ENCODE measurements at places on chromosomes 16 and 17.

- DNase-seq, result peak; percentile 9
Measured at GRCh38 chr16:27724482-27725235, 174.7 kb downstream of the KATNIP start.

DNA sequence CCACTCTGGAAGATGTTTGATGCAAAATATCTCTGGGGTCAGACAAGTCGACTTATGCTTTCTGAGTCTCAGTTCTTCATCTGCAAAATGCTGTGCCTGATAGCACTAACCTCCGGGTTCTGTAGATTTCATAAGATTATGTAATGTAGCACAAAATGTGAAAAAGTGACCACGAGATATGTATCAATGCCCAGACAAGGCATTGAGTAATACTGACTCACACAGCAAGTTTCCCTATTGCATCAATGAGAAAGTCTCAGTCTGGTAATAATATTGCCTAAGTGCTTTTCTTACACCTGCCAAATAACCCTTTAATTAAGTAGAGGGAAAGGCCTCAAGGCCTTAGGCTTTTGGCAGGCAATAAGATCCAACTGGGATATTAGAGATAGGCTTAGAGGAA lies 41.4 kb upstream of the MMP2 start:
- no peak for DNase-seq

GRCh38 chr17:42920106-42920900 lies 19.7 kb downstream of the G6PC1 start:
- DNase-seq, result no peak

DNA sequence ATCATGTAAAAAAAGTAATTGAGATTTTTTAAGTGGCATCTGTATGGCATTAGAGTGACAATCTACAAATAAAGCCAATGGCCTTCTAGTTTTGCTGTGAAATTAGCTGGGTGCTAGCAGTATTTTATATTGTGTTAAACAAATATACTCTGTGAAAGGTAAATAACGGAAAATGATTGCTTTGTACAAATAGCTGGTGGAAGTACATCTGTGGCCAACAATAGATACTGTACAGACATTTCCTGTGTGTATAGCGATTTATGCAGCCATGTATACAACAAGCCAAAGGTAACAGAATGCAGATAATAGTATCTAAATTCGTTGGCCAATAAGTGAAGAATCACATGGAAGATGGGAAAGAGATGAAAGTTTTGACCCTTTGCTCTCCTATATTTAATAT lies 26.6 kb downstream of the IQCK start:
- peak; percentile 34 for DNase-seq

DNA sequence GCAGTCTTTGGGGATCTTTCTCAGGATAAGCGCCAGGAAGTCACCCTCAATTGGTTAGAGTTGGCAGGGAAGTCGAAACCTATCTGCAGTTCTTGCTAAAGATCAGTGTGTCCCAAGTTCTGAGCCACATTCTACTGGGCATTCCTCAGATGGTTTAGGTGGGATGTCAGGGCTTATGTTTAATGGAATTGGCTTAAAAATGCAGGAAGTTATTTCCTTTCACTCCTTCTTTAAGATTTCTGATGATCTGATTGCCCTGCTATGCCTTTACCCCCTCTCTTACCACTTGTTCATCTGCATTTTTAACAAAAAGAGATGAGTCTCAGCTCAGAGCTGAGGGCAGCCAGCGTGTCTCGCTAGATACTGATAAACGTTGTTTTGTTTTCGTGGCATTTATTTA lies 30.8 kb downstream of the FOXL1 start:
- no peak for DNase-seq

- DNase-seq, result no peak
Measured at GRCh38 chr17:37391146-37391545, 15.4 kb downstream of the C17orf78 start.

DNA sequence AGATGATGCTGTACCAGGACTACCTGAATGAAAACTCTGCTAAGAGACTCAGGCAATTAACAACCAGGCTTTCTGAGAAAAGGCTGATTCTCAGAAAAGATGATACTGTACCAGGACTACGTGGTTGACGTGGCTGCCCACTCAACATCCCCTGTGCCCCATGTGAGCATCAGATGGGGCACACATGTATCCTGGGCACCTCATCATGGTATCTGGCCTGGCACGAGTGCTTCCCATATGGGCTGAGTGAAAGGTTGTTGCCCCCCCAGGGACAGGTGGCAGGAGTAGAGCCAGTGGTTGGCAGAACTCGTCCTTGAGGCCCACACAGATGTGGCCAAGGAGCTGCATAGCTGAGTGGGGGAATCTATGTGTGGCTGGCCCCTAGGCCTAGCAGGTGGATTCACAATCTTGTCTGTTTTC lies 3.5 kb upstream of the CES4A start:
- no peak for DNase-seq

- DNase-seq, result peak; percentile 94
Measured at GRCh38 chr17:48107137-48108055, at the start of gene SNX11. Gene SNX11 (plus strand): TSS chr17:48107766. CDS start chr17:48112044, 4,278 bp downstream.

DNA sequence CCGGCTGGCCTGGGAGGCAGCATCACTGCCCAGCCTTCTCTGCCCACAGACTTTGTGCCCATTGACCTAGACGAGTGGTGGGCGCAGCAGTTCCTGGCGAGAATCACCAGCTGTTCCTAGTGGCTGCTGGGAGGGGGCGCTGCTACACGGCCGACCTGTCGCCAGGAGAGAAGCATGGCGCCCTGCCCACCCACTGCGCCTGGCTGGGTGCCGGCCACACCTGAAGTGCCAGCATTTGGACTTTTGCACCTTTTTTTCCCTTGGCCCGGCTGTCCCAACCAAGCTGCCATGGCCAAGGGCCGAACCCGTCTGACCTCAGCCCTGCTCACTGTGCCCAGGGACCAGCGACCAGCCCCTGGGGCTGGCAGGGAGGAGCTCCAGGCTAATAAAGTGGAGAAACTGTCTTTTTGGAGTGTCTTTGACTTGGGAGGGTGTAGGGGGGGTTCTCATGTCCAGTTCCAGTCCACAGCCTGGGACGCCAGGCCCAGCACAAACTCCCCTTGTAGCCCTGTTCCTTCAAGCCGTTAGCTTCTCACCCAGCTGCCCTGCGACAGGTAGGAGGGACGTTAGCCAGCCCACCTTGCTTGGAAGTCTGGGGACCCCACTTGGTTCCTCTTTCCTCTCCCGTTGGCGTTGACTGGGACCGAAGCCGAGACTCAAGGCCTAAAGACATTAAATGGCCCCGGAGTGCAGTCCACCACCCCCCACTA lies 939 bp upstream of the WDR90 start:
- peak; percentile 68 for DNase-seq

- DNase-seq, result no peak
Measured at GRCh38 chr16:11253995-11254912, 1.8 kb downstream of the SOCS1 start.

DNA sequence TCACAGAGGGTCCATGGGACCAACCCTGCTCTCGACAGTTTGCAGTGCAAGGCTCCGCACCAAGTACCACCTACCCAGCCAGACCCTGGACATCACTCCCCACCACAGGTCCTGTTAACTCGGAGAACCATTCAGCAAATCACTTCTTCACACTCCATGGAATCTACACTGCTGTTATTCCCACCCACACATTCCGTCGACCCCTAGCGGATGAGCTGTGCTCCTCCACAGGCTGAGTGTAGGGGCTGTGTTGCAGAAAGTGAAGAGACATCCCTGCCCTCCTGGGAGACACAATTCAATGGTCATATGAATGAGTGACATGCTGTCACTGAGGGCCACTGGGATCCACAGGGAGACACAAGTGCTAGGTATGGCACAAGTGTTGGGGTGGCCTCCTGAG lies 27.5 kb downstream of the MPG start:
- no peak for DNase-seq

- no peak for DNase-seq
Measured at GRCh38 chr17:56891751-56892150, 22.1 kb downstream of the TRIM25 start.

DNA sequence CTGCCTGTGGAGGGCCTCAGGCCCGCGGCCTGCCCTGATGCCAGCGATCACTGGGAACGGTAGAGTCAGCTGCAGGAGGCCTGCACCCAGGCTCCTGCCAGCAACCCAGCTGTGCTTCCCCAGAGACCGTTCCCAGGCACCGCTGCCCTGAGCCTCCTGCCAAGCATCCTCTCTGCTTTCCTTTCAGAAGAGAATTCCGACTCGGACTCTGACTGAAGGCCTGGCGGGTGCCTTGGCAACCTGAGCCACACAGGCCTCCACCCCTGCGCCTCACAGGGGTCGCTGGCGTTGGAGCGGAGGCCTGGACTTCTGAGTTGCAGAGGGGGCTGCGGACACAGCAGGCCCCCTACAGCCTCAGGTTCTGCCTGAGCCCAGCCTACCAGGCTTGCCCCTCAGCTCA lies 7.9 kb downstream of the CMTM3 start:
- no peak for DNase-seq

GRCh38 chr16:49015225-49015592 lies 266.4 kb downstream of the CBLN1 start:
- no peak for DNase-seq

DNA sequence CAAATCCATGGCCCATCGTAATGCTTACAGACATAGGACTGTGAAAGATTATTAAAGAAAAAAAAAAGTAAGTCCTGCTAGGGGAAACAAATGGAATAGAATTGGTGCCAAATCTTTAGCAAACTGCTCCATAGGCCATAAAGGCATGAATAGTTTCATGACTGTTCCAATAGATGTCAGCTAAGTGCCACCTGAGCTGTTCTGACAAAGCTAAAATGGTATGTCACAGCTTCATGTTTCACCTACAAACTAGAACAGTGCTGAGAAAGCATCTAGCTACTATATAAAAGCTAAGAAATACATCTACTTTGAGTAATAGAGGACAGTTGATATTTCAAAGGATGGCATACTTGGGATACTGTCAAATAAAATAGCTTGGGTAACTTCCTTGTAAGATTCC lies 771.6 kb upstream of the CA10 start:
- no peak for DNase-seq
